Mammary epithelial cell (primary cell): ENCODE measurements at places on chromosomes 2 and 18. TPM values are rescaled to one million over a fixed set of nuclear protein-coding genes. Genes with fewer than 3 reads are reported as not detected.
A peak's percentile ranks its signal among the peaks of the same experiment; 100 is the strongest.

GRCh38 chr2:180291552-180292421 lies 284.7 kb upstream of the CWC22 start:
- DNase-seq = peak; percentile 77

- DNase-seq = peak; percentile 74
Measured at GRCh38 chr2:174059884-174060244, 94.7 kb upstream of the SP3 start.

- no peak for DNase-seq
Measured at GRCh38 chr2:109173311-109174171, 44.5 kb downstream of the SH3RF3 start.

DNA sequence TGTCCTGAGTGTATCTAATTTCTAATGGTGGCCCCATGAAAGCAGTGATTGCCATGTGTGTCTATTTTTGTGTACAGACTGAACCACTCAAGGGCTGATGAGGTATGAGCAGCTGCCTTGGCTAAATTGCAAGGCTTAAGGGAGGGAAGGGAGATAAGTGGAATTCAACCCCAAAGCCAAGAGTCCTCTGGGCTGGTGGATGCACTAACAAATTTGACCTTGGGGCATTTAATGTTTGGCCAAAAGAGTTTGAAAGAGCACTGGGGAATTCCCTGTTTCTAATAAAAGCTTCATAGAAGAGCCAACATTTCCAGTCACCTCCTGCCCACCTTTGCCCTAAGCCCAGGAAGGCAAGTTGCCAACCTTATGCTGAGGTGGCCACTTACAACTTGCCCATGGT lies 172.1 kb downstream of the SETBP1 start:
- no peak for DNase-seq

GRCh38 chr2:109222825-109223471 lies 93.9 kb downstream of the SH3RF3 start:
- no peak for DNase-seq

DNA sequence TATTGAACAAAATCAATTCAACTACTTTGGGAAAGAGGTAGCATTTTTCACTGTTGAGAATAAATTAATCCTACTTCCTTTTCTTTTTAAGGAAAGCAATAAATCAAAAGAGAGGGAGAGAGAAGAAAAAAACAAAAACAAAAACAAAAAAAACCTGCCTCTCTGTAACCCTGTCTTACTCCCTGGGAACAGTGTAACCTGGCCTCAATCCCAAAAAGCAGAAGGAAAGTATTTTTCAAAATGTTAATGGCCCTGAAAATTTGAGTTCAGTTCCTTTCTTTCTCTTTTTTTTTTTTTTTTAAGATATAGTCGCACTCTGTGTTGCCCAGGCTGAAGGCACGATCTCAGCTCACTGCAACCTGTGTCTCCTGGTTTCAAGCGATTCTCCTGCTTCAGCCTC lies 35.9 kb downstream of the RHOB start:
- DNase-seq = no peak

GRCh38 chr2:181563101-181563692 lies 93.7 kb downstream of the CERKL start:
- DNase-seq = no peak

DNA sequence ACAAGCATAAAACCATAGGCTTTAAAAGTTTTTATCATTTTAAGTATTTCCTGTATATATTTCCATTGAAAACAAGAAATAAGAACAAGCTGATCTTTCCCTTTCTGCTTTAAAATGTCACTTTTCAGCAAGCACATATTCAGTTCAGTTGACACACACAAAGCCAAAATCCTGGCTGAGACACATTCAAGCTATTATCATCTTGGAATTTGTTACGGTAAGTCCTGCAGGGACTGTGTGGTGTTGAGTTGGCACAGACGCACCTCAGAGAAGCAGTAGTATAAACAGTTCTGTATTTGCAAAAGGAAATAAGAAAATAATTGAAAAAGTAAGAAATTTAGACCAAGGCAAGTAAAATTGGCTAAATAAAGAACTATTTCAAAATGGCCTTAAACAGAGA lies 10.4 kb upstream of the DAW1 start:
- DNase-seq = no peak

DNA sequence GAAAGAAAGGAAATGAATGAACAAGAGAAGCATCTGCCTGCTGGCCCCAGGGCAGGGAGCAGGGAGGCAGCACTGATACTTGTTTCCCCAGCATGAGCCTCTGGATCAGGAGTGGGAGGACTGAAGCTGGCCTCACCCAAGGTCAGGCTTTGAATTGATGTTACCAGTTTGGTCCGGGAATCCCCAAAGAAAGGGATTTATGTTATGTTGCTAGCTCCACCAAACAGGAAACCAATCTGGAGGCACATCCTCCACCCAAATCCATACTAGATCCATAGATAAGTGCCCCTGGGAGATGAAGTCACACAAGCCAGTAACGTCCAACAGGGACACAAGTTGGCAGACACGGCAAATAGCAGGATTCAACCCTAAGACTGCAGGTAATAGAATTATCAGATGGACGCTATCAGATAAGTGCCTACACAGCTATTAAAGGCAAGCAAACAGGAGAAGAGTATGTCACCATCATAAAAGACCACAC lies 85.9 kb downstream of the MTCL1 start:
- peak; percentile 57 for DNase-seq

- DNase-seq = no peak
Measured at GRCh38 chr2:25690058-25690457, 16.7 kb upstream of the DTNB start.

GRCh38 chr18:48680339-48681250 lies 141.8 kb downstream of the CTIF start:
- no peak for DNase-seq

DNA sequence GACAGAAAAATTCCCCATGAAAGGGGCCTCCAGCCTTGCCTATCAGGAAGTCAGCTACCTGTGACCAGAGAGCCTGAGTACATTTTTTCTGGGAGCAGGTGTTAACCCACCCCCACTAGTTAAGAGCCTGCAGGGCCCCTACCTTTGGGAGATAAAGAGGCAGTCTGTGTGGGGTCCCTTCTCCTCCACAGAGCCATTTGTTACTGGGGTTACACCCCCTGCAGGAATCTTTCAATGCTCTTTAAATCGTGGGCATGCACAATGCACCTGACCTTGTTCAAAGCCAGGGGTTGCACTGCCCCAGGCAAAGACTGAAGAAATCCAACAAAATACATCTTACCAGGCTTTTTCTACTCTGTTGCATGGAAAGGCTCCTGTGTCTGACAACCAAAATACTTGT lies 15.7 kb upstream of the LYPD6 start:
- no peak for DNase-seq

DNA sequence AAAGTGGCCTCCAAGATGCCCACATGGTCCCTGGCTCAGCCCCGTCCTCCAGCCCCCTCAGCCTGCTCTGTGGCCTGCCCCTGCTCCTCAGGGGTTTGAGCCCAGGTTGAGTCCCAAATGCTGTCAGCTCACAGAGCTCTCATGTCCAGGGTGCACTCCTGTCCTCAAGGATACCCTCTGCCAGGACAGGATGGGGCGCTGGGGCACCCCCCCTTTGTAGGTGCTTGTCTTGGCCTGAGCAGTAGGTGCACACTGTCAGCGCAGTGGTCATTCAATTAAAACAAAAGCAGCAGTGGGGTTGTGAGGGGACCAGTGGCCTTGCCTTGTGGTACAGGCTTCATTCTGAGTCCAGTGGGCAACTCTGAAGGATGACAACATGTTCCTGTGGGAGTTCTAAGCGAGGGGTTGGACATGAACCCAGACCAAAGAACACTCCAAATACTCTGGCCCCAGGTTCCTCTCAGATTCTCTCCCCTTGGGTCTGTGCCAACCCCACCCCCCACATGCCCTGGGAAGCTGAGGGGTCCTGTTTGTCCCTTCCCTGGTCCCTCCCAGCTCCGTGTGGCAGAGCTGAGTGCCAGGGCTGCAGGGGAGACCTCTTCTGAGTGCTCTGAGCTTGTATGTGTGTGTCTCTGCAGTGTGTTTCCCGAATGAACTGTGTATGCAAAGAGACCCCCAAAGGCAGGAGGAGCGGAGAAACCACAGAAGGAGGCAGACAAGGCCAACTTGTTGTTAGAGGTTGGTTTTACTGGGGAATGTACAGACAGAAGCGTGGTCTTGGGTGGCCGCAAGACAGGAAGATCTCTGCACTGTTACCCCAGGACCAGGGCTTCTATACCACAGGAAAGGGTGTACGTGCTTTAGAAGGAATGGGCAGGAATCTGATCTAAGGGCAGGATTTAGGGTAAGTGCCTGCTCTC lies 155.6 kb upstream of the HS6ST1 start:
- no peak for DNase-seq

- DNase-seq = no peak
Measured at GRCh38 chr2:36267194-36267593, 88.4 kb upstream of the CRIM1 start.

GRCh38 chr2:165635532-165635931 lies 158.5 kb downstream of the GALNT3 start:
- DNase-seq = peak; percentile 45

DNA sequence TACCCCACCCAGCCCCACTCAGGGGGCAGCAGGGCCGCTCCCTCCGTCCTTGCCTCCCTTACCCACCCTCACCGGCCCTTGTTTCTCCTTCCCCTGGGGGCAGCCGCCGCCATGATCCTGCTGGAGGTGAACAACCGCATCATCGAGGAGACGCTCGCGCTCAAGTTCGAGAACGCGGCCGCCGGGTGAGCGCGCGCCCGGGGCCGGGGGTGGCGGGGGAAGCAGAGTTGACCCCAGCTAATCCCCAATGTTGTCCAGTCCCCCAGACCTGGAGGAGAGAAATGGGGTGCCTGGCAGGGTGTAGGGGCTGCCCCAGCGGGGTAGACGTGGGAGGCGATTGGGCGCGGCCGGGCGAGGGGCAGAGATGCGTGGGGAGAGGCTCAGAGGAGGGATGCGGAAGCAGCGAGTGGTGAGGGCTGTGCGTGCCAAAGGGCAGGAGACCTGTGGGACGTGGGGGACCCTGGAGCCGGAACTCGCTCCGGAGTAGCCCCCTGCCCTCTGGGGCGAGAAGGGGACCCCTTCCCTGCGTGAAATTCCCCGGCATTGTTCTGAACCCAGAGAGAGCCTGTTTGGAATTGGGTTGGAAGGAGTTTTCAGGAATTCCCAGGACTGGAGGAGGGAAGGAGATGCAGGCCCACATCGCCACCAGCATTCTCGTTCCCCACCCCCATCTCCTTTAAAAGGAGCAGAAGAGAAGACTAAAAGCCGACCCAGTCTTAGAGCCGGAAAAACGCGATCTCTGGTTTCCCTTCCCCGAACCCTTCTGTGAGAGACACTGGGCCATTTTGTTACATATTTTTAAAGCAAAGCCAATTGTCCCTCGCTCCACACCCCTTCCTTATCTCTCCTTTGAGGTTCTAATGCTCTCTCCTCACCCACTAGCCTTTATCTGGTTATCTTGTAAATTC lies 625 bp downstream of the ARPC2 start:
- peak; percentile 45 for DNase-seq

GRCh38 chr2:9941996-9942390 lies 9.5 kb upstream of the GRHL1 start:
- DNase-seq = no peak

- no peak for DNase-seq
Measured at GRCh38 chr2:204583773-204584172, 38.5 kb downstream of the PARD3B start.

DNA sequence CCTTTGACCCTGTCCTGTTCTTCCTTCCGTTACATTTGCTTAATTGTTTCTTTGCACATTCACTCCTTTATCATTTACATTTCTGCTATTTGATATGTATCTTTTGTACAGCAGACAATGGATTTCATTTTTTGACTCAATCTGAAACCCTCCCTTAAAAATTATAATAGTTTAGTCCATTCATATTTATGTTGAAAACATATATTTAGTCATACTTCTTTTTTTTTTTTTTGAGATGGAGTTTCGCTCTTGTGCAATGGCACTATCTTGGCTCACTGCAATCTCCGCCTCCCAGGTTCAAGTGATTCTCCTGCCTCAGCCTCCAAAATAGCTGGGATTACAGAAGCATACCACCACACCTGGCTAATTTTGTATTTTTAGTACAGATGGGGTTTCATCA lies 95.3 kb upstream of the TGFA start:
- DNase-seq = no peak

DNA sequence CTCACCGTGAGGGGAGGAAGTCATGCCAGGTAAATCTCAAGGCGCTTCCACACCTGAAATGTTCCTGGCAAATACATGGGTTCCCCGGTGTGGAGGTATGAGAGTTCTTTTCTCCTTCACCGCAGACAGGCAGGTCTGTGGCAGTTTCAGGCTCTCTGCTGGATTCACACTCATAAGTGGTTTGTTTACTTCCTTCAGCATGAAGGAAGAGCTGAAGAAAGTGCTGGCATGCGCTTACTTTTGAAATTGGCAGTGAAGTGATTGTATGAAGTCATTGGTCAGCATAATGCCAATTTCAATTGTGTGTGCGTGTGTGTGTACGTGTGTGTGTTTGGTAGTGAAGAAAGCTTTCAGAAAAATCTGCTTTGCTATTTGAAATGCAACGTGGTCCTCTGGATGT lies 43.4 kb downstream of the RNF144A start:
- no peak for DNase-seq

DNA sequence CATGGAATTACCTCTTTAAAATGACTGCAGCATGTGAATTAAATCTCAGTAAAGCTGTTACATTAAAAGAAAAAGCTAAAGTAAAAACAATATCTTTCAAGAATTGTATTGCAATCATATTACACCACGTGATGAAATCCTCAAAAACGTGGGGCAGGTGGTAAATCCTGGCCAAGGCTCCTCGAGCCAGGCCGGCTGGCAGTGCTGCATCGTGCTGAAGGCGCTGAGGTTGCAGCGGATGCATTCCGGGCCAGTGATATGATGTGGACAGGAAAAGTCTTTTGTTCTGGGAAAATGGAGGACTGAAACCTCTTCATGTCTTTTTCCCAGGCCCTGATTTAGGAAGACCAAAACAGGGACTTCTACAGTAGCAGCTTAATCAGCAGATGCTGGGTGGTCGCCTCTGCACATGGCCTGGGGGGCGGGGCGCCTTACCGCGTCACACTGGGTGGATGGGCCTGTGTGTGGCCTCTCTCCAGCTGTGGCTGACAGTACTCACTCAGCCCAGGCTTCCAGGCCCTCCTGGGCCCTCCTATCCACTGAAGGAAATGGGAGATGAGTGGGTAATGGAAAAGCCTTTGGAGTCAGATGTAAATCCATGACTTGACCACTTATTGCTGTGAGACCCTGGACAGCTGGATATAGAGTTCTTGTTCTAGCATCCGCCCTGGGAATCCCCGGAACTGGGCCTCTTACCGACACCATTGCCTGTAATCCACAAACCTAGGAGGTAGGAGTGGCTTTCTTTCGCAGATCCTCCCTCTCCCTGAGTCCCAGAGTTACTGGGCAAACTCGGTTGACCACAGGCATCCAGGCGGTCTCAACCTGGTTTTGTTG lies 45.1 kb downstream of the PROC start:
- no peak for DNase-seq

GRCh38 chr18:21972281-21972680 lies 197.1 kb upstream of the GATA6 start:
- DNase-seq = no peak

Gene ACADL
- total RNA-seq = 0.50 TPM

Gene CNTNAP5
- total RNA-seq = not detected in 2 replicates

Gene IL1F10
- total RNA-seq = not detected in 2 replicates

Gene CPLX4
- not detected for total RNA-seq

Gene CFAP53
- total RNA-seq = 1.7 and 2.8 TPM in 2 replicates

Gene RFTN2
- total RNA-seq = under 0.01 TPM

Gene CHN1
- total RNA-seq = 1.3 and 2.3 TPM in 2 replicates

Gene GNAL
- 40.8 TPM for total RNA-seq

Gene UGT1A8
- total RNA-seq = not detected in 2 replicates

Gene LANCL1
- 56.0 and 67.5 TPM in 2 replicates for total RNA-seq

Gene DSG1
- 0.08 and 0.33 TPM in 2 replicates for total RNA-seq

Gene MC5R
- not detected in 2 replicates for total RNA-seq

Gene PFN4
- total RNA-seq = 0.33 TPM

Gene ITGB6
- 461 TPM for total RNA-seq

Gene CFC1
- not detected for total RNA-seq

Gene ANKRD29
- total RNA-seq = 7.5 and 12.6 TPM in 2 replicates

Gene SRD5A2
- total RNA-seq = under 0.01 TPM
